ENCODE measurements at places on chromosomes 1 and 21. TPM values are rescaled to one million over a fixed set of nuclear protein-coding genes. Genes with fewer than 3 reads are reported as not detected.
A peak's percentile ranks its signal among the peaks of the same experiment; 100 is the strongest.

Gene NUDT4B
- total RNA-seq = 0.61 TPM

Gene MSH4
- 0.66 TPM for total RNA-seq

Gene SV2A
- 7.6 TPM for total RNA-seq

Gene CDK18
- total RNA-seq = 32.1 TPM

Gene USP25
- total RNA-seq = 33.5 TPM

Gene LINGO4
- 0.54 TPM for total RNA-seq

Gene C8B
- not detected for total RNA-seq

Gene PLEKHA6
- 82.4 TPM for total RNA-seq

GRCh38 chr21:37534431-37534830 lies 167.9 kb downstream of the DYRK1A start:
- no peak for DNase-seq

DNA sequence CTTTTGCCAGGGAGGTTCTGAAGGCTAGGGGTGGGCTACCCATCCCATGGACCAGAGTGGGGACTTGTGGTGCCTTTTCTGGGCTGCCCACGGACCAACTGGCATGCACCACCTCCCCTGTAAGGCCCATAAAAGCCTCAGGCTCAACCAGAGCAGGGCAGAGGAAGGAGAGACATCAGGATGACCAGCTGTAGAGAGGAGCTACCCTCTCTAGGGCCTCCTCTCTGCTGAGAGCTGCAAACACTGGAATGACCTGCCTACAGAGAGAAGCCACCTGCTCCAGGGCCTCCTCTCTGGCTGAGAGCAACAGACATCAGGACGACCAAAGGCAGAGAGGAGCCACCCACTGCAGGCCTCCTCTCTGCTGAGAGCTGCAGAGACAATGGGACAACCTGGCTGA lies 140.9 kb downstream of the EIF4G3 start:
- DNase-seq = no peak

- DNase-seq = peak; percentile 35
These were observed 37.9 kb downstream of the FABP3 start for GRCh38 chr1:31335007-31335406.

DNA sequence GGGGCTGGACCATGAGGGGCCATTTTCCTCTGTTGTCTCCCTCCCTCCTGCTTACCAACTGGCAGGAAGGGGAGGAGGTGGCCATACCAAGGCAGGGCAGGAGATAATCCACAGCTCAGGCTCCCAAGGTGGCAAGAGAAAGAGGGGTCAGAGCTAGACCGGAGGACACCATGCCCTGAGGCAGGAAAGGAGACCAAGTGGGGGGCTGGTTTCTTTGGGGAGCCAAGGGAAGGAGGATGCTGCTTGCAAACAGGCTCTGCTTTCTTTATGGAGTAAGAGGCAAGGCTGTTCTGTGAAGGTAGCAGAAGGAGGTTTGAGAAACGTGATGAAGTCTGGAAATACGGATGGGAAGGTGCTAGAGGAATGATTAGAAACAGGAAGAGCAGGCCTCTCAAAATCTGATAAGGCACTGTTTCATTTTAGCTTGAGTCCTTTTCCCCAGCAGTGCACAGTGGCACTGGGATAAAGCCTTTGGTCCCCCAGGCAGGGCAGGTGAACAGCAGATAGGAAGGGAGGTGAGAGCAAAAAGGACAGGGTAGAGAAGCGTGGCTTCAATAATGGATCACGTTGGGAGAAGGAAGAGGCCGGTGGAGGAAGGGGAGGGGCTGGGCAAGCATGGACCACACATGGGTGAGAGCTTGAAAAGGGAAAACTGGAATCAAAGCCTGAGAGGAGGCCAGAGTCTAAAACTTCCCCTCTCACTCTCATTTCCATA lies 44.2 kb upstream of the GALNT2 start:
- no peak for DNase-seq

- no peak for DNase-seq
These were observed 114.6 kb upstream of the VAV3 start for GRCh38 chr1:108079440-108080025.

DNA sequence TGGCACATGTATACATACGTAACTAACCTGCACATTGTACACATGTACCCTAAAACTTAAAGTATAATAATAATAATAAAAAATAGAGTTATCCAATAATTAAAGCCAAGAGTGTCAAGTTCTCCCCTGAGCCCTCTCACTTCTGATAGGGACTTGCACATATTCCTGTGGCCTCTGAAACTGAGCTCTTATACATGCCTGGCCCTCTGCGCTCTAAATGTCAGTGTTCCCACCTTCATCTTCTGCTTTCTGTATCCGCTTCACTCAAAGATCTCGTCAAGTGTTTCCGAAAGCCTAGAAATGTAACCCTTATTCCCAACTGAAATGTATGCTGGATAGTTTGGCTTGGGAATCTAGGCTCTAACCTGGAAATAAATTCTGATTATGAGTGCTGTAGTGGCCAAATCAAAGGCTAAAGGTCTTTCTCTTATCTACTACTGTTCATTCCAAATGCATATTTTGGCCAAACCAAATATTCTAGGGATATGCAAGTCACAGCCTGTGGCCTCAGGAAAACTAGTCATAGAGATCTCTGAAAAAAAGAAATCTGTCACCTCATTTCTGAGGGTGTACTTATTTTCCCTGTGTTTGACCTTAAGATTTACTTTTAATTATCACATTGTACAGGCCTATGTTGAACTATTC lies 99.5 kb upstream of the LYPLAL1 start:
- no peak for DNase-seq

GRCh38 chr1:166479052-166479631 lies 312.3 kb upstream of the FAM78B start:
- DNase-seq = peak; percentile 77

GRCh38 chr1:169608226-169608625 lies 21.7 kb downstream of the SELP start:
- DNase-seq = no peak

DNA sequence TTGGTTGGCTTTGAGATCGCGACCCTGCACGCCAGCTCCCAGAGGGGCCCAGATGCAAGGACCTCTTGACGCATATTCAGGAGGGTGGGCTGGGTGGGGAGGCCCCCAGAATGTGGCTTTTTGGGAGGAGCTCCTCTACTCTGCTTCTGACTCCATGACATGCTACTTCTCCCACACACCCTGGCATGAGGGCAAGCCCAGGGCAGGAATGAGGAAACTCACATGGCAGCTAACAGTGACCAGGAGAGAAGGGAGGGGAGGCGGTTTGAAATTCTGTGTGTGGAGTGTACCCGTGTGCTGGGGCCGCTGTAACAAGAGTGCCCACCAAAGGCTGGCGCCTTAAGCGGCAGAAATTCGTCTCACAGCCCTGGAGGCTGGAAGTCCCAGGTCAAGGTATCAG lies 61.3 kb upstream of the GPR153 start:
- no peak for DNase-seq

DNA sequence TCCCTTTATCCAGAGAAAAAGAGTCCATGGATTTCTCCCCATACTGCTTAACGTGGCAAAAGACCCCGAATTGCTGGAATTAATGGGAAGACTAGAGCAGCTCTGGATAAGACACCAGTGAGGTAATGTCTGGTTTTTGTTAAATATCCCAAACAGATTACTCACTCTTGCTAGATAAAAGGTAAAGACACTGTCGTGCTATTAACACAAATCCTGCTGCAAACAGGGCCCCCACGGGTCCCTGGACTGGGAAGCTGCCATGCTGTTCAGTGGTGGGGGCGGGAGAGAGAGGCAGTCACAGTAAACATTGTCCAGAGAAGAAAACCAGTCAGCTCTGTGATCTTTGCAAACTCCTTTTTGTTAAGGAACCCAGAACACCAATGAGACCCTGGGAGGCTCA lies 15.2 kb upstream of the SRP9 start:
- DNase-seq = no peak

DNA sequence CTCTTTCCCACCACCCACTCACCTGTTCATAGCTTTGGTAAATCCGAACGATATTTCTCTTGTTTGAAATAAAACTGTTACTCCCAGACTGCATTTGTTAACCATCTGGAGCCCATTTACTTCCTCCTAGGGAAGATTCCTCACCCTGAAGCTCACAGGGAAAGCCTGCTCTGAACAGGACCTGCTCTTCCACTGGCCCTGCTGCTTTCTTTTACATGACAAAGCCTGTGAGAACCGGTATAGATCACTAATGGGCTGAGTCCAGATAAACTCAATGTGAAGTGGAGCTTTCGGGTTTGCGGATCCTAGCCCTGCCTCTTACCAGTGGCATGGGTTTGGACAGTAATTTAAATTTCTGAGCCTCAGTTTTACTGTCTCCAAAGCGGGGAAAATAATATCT lies 45.2 kb downstream of the FAM163A start:
- DNase-seq = no peak

- DNase-seq = peak; percentile 86
These were observed 1.6 kb upstream of the METTL25B start for GRCh38 chr1:156726549-156727226.

DNA sequence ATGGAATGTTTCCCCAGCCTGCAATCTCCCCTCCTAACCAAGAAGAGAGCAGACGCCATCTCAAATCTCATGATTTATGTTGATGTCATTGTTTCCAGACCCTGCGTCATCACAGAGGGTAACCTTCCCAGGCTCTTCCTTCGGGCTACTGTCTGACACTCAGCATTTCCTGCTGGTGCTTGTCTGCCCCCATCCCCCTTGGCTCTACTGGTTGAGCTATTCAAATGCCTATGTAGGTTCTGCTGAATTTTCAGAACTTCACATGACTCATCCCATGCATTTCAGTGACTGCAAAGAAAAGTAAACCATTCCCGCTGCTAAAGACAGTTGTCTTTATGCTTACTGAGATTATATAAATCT lies 24.8 kb upstream of the ITPKB start:
- no peak for DNase-seq

- no peak for DNase-seq
These were observed 1.8 kb downstream of the TNFRSF1B start for GRCh38 chr1:12168451-12169160.

GRCh38 chr1:216606047-216606637 lies 117.1 kb downstream of the ESRRG start:
- DNase-seq = no peak

GRCh38 chr1:241844593-241844992 lies 3.4 kb upstream of the EXO1 start:
- no peak for DNase-seq

- no peak for DNase-seq
These were observed 823 bp downstream of the ENAH start for GRCh38 chr1:225651872-225652728.

DNA sequence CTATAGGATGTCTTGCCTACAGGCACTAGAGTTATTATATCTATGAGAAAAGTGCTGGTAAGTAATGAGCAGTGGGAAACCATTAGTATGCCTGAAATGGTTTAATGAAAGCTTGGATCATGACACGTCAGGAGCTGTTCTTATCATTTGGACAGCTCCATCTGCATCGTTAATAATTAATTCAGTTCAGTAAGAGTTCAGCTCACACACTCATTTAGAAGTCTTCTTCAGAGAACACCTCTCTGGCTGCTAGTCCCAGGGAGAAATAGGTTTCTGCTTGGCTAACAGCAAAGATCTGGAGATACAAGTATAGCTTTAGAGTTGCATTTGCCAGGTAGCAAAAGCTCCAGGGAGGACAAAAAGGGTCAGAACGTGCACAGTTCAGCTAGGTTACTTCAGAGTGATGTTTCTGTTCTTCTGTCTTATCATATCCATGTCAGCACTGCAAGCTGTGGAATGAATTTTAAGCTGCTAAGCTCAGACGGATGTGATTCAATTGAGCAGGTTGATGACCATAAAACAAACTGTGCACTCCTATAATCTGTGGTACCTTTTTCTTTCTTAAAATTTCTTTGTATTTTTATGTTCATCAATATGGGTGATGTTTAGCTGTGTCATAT lies 173.6 kb downstream of the ADGRL2 start:
- no peak for DNase-seq

- no peak for DNase-seq
These were observed 122.3 kb downstream of the ZMYM4 start for GRCh38 chr1:35390600-35391494.

- peak; percentile 10 for DNase-seq
These were observed 183.6 kb downstream of the TTLL7 start for GRCh38 chr1:83815330-83815729.

GRCh38 chr1:19689085-19689757 lies 24.5 kb downstream of the HTR6 start:
- no peak for DNase-seq

- no peak for DNase-seq
These were observed 58.3 kb upstream of the KIF26B start for GRCh38 chr1:245096311-245097066.

GRCh38 chr21:44816761-44817505 lies 929 bp downstream of the SUMO3 start:
- DNase-seq = peak; percentile 24

GRCh38 chr1:234840843-234841242 lies 230.9 kb upstream of the IRF2BP2 start:
- DNase-seq = no peak

DNA sequence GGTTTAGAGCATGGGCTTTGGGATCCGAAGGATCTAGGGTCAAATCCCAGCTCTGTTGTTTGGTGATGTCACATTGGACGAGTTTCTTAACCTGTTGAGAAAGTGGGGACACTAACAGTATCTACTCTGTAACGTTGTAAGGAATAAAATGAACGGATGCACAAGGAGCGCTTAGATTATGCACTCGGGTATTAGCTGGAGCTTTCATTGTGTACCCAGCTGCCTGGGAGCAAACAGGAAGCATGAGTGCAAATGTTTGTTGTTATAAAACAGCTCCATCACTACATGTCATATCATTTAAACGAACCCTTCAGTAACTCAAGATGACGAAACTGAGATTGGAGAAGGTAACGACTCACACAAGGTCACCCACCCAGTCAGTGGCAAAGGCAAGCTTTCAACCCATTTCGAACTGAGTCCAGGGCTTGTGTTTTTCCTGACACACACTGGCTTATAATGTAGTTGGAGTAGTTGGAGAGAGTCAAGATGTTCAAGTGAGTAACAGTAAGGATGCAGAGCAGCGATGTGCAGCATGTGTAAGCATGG lies 16.2 kb upstream of the SLC6A17 start:
- no peak for DNase-seq

- no peak for DNase-seq
These were observed 114.2 kb downstream of the HLCS start for GRCh38 chr21:36852293-36852692.

- no peak for DNase-seq
These were observed 28.4 kb upstream of the PLEKHO1 start for GRCh38 chr1:150121236-150121862.

- DNase-seq = no peak
These were observed 165.2 kb upstream of the SAMSN1 start for GRCh38 chr21:14711287-14711686.

GRCh38 chr1:111792249-111792648 lies 36.5 kb downstream of the DDX20 start:
- no peak for DNase-seq

GRCh38 chr1:70892930-70893329 lies 154.7 kb downstream of the PTGER3 start:
- no peak for DNase-seq

GRCh38 chr21:43956670-43957035 lies 55.5 kb upstream of the TRAPPC10 start:
- DNase-seq = no peak

DNA sequence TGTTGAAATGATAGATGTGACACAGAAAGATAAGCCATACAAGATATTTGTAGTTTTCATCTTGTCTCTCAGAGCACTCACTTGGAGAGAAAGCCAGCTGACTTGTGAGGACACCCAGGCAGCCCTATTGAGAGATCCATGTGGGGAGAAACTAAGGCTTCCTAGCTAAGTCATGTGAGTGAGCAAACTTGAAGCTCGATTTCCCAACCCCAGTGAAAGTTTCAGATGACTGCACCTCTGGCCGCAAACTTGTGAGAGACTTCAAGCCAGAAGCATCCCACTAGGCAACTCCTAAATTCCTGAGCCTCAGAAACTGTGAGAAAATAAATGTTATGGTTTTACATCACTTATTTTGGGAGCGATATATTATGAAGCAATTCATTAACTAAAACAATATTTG lies 832.3 kb downstream of the LTN1 start:
- DNase-seq = no peak

GRCh38 chr1:212618466-212619210 lies 10.1 kb downstream of the ATF3 start:
- no peak for DNase-seq
